ENCODE measurements at places on chromosomes 2 and 18. TPM values are rescaled to one million over a fixed set of nuclear protein-coding genes. Genes with fewer than 3 reads are reported as not detected.
A peak's percentile ranks its signal among the peaks of the same experiment; 100 is the strongest.

Gene GCG
- not detected for total RNA-seq

DNA sequence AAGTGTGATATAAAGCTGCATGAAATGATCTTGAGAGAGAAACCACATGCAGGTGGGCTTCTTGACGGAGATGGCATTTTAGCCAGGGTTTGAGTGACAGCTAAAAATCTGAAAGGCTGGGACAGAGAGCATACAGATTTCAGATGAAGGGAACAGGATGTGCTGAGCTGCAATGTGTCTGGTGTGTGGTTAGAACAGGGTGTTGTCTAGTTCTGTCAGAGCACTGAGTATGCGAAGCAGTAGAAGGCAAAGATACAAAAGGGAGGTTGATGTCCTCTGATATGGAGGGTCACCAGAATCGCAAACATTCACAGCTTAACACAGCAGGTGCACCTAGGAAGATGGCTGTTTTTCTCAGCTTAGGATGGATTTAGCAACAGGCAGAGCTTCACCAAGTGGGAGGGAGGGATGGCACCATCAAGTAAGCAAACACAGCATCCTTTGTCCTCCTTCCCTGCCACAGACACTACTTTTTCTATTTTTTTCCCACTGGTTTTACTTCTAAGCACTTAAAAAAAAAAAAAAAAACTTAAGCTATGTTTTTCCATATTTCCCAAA, 182.5 kb downstream of the TMX3 start:
- no peak for DNase-seq

Gene SKOR2
- not detected for total RNA-seq

DNA sequence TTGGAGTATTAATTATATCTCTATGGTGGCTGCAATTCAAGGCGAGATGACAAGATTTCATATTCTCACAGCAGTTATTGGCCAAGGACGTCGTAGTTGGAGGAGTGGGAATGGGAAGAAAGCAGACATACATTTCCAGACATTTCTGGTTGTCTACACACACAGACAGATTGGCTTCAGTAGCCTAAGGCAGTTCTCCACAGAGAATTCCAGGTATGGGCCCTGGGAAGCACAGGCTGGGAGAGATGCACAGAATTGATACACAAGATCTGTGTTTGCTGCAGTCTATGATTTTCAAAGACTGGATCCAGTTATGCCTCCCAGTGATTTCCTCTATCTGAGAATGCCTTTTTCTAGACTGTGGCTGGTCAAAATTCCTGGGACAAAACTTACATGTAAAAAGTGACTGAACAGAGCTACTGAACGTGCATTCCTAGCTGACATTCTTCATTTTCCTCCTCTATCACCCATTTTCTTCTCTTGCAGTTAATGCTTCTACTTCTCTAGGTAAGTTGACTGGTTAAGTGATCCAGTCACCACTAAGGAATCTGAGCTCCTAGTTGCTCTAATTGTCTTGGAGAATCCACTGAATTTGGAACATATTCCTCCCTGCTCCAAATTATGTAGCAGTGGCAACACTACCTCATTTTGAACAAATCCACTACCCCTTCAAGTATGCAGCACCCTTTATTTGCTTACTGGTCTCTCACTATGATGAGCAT, 386.7 kb upstream of the CDH7 start:
- no peak for DNase-seq

DNA sequence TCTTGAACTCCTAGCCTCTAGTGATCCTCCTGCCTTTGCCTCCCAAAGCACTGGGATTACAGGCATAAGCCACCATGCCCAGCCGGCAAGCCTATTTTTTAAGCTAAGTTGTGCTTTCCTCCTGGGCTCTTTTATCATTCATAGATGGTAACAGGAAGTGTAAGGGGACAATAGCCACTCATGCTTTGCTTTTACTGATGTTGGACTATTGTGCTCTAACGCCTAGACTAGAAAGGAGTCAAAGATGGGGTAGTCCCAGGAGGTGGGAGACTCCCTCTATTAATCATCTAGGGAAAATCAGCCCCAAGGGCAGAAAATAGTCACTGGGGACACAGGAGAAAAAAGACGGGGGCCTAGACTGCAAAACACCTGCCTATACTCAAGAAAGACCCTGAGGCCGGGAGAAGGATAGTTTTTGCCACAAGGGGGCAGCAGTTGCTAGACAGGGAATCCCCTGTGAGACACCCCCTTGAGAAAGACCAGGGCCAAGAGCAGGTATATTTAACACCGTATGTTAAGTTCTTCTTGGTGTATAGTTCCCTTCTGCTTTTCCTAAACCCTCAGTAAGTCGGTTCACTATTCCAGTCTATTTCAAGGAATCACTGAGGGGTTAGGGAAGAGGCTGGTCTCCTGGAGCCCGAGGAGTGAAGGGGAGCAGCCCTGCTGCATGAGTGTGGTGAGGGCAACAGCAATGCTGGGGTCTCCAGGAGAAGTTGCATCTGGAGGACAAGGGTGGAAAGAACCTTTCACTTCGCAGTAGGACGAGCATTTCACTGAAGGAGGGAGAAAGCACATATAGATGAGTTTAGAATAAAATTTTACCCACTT, 2.1 kb upstream of the CXCR1 start:
- DNase-seq = peak; percentile 89

Gene FEV
- total RNA-seq = not detected

DNA sequence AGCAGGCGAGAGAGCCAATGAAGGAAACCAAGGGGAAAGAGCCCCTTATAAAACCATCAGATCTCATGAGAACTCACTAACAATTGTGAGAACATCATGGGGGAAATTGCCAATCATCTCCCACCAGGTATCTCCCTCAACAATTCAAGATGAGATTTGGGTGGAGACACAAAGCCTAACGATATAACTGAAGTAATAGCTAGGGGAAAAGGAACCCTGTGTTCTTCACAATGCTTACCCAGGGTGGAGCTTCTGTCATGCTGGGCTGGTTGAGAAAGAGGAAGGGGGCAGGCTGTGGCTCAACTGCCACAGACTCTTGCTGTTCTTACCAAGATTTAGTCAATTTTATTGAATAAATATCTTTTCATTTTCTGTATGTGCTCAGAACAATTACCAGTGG, 392.1 kb upstream of the HS6ST1 start:
- peak; percentile 49 for DNase-seq

GRCh38 chr2:121736140-121736461, 574 bp downstream of the NIFK start:
- DNase-seq = no peak

GRCh38 chr18:13014232-13014631, 23.1 kb downstream of the CEP192 start:
- DNase-seq = no peak
